NCI-H1694 treated with DMSO at 0.1 percent for 48 hours (cell line): ENCODE measurements at places on chromosomes 1 and 21.

DNA sequence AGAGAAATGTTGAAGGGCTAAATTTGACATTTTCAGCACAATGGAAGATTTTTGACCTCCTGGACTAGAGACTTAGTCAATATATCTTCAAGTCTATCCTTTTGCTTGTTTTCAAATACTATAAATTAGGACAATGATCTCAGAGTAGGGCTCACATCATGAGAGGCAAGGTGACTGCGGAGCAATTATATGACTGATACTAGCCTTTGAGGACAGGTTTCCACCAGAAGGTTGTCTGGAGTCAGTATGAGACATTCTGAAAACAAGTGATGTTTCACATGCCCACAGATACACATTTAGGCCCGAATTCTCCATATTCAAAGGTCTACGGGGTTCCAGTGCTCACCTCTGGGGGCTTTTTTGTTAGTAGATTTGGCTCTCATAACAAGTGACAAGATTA lies 142.3 kb upstream of the SAMSN1 start:
- no peak for DNase-seq

DNA sequence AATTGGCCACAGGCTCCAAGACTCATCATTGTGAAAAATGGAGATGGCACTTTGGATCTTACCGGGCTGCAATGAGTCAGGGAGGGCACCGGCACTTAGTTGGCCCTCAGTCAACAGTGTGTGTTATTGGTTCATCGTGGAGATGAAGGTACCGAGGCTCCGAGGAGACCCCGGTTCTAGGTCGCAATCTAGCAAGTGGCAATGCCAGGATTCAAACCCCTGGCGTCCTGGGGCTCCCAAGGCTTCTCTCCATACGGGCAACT lies 49.0 kb upstream of the ACOT11 start:
- no peak for DNase-seq

DNA sequence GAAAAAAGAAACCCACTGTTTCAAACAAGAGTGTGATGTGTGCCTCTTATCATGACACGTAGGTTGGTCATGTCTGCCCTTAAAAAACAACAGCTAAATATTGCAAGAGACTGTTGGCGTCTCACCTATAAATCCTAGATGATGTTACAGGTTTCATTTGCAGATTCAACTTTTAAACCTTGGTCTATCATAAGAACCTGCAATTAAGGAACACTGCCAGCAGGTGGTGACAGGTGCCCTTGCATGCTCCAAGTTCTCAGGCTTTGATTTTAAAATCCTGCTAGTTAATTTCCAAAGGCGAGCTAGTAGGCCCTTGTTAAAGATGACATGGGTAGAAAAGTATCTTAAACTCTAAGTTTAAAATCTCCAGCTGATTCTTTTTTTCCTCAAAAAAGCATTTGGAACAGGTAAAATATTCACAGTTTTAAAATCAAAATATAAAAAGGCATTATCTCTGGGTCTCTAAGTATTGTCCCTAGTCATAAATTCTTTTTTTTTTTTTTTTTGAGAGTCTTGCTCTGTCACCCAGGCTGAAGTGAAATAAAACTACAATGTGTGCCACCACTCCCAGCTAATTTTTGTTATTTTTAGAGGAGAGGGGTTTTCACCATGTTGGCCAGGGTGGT lies 39.1 kb downstream of the CLSTN1 start:
- peak; percentile 49 for DNase-seq

- no peak for DNase-seq
Observed at GRCh38 chr1:172383536-172383935, 36.9 kb upstream of the C1orf105 start.

DNA sequence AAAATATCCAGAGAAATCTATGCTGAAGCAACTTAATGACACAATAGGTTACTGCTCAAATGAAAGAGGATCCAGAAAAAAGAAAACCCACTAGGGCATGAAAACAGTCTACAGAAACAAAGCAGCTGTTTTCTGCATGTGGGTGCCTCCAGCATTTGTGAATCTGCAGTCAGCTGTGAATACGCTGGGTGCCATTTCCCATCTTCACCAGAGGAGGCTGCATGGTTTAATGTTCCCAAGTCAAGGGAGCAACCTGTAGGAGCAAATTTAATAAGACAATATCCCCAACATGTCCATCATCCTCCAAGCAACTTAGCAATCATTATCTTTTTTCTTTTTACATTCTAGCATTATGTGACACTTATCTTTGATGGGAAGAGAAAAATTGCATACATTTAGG lies 396.6 kb downstream of the BRINP2 start:
- no peak for DNase-seq

GRCh38 chr1:59025898-59026426 lies 242.1 kb upstream of the JUN start:
- no peak for DNase-seq

DNA sequence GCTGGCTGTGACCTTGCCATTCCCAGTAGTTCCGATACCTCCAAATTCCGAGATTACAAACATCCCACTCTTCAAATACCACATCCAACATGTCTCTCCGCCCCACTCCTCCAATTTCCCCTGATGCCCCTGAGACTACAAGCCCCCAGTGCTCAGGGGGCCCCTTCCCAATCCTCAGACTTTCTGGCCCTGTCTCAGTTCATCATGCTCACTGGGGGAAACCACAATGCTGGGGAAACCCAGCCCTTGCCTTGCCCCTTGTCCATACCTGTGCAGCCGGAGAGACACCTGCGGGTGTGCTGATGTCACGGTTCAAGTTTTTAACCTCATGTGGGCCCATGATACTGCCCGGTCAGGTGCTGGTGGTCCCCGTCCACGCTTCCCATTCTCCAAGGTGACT lies 226.6 kb downstream of the CAMTA1 start:
- DNase-seq, result no peak

DNA sequence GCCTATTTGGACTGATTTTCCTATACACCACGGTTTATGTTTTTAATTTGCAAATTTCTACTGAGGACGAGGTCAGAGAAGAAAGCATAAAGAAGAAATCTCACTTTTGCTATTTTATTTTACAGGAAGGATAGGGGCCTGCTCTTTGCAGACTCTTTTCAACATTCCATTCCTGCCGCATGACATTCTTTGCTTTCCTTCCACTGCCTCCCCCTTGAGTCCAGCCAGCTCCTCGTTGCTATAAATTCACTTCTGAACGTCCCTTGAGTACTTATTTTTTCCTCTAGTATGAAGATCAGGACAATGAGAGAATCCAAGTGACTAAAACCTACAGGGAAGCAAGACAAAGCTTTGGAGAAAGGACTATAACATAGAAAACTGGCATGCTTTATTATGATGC lies 53.4 kb upstream of the PTGFR start:
- no peak for DNase-seq

DNA sequence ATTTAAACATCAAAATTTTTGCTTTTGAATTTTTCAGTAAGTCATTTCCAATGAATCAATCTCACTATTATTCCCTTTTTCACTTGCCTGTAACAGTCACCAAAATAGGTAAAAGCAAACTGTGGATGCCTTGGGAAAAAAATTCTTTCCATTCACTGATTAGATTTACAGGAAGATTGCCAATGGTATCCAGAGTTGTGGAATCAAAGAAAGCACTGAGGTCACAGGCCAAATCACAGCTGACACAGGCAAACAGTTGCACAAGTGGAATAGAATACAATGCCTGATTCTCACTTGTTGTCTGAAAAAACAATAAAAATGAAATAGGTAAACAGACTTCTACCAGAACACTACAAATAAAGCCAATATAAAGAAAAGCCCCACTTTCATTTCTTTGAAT lies 48.4 kb downstream of the LTN1 start:
- no peak for DNase-seq

- DNase-seq, result no peak
Observed at GRCh38 chr1:201947697-201948008, 1.3 kb upstream of the LMOD1 start.

- peak; percentile 33 for DNase-seq
Observed at GRCh38 chr1:48203287-48203900, 19.1 kb upstream of the SLC5A9 start.

- no peak for DNase-seq
Observed at GRCh38 chr1:82923931-82924330, 1075.0 kb downstream of the TTLL7 start.

- no peak for DNase-seq
Observed at GRCh38 chr1:11520531-11521233, 41.7 kb downstream of the DISP3 start.

- no peak for DNase-seq
Observed at GRCh38 chr1:7912145-7912544, 28.5 kb downstream of the TNFRSF9 start.

DNA sequence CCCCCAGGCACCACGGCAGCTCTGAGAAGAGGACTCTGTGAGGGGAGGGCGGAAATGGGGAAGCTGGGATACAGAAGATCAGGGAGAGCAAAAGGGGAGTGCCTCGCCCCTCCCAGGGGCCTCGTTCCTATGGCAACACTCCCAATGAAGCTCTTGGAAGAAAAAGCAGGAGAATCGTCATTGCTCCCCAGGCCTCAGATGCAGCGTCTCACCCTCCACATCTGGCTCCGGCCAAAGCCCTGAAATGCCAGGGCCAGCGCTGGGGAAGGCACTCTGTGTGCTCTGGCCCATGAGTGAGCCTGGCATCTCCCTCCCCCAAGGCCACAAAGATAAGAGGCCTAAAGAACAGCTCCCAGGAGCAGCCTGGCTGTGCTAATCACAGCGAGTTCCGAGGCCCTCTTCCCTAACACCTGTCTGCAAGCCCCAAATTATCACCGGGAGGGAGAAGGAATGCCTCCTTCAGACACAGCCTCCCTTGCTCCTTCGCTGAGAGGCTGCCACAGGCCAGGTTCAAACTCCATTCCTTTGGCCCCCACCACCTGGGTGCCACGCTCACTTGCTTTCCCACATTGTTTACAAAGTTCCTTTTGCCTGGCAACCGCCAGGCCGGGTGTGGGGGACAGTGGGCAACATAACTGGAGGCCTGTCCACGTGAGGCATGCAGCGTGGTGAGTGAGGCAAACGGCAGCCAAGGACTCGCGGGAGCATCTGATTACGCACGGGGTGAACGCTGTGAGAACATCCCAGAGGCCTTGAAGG lies 27.8 kb downstream of the ECE1 start:
- DNase-seq, result no peak

GRCh38 chr1:77632216-77632615 lies 50.2 kb downstream of the ZZZ3 start:
- DNase-seq, result no peak

GRCh38 chr21:41201385-41201784 lies 33.4 kb downstream of the BACE2 start:
- no peak for DNase-seq

GRCh38 chr1:36134505-36135329 lies 9.7 kb upstream of the COL8A2 start:
- DNase-seq, result no peak

DNA sequence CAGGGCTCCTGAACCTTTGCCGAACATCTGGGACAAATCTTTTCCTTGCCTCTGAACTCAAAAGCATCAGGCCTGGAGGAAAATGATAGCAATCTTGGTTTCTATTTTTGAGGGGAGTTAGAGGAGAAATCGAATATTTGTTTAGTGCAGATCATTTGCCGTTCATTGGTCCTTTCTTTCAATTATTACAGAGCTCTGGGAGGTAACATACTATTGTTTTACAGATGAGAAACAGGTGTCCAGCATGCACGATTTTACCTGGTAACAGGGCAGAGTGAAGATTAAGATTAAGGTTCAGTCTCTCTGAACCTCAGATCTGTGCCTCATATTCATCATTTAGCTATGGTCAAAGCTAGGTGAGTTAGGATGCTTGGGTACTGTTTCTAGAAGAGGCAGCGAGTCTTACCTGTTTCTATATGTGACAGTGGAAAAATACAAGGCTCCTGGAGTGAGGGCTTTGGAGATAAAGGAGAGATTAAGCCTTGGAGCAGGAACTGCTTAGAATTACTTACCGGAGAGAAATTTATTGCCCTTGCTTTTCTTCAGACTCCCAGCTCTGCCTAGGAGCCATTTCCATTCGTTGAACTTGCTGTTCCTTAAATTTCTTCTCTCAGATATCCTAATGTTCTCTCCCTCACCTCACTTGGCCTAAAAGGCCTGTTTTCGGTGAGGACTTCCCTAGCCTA lies 1.4 kb downstream of the PRCC start:
- no peak for DNase-seq

- DNase-seq, result no peak
Observed at GRCh38 chr1:8111560-8111959, 85.5 kb upstream of the ERRFI1 start.

GRCh38 chr1:18989896-18990295 lies 33.4 kb upstream of the IFFO2 start:
- no peak for DNase-seq

DNA sequence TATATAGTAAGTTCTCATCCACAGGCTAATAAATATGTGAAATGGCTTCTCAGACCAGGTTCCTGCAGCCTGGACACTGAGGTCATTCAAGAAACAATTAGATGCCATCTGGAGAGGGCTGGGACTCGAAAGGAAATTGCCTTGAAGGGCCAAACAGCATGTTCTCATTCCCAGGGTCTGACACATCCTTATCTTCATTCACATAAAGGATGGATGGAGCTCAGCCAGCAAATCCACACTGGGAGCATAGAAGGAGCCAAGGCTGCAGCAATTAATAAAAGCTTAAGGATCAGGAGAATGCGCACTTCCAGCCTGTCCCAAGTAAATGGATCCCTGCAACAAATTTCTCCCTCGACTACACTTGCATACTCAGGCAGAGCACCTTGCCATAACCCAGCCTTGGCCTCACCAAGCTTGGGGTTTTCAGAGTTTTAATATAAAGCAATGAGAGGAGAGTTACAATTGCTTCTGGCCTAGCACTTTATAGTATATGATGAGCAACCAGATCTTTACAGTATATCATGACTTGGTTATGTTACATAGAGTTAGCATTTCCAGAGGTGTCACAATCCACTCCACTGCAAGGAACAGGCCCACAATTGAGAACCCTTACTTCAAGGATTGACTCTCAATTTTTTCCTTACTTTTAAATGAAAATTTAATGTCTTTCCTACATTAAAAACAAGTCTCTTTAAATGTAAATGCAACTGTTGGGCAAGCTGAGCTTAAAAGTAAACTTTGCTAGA lies 55.9 kb downstream of the BCAR3 start:
- DNase-seq, result no peak

DNA sequence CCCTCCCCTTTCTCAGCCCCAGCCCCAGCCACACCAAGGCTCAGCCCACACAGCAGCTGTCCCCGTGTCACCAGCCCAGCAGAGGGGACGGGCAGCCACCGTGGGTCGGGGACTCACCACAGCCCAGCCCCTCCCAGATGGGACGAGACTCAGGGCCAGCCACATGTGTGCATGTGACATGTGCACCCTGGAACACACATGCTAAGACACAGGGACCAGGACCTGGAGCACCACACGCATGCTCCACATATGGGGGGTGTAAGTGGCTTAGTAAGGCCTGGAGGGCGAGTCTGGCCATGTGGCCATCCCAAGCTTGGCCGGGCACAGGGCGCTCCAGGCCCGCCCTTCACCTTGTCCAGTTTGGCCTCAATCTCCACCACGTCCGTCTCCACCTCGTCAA lies 4.0 kb downstream of the ACAP3 start:
- no peak for DNase-seq

- no peak for DNase-seq
Observed at GRCh38 chr1:115046751-115047150, 17.1 kb downstream of the TSHB start.
